ENCODE measurements at places on chromosomes 16 and 17.

DNA sequence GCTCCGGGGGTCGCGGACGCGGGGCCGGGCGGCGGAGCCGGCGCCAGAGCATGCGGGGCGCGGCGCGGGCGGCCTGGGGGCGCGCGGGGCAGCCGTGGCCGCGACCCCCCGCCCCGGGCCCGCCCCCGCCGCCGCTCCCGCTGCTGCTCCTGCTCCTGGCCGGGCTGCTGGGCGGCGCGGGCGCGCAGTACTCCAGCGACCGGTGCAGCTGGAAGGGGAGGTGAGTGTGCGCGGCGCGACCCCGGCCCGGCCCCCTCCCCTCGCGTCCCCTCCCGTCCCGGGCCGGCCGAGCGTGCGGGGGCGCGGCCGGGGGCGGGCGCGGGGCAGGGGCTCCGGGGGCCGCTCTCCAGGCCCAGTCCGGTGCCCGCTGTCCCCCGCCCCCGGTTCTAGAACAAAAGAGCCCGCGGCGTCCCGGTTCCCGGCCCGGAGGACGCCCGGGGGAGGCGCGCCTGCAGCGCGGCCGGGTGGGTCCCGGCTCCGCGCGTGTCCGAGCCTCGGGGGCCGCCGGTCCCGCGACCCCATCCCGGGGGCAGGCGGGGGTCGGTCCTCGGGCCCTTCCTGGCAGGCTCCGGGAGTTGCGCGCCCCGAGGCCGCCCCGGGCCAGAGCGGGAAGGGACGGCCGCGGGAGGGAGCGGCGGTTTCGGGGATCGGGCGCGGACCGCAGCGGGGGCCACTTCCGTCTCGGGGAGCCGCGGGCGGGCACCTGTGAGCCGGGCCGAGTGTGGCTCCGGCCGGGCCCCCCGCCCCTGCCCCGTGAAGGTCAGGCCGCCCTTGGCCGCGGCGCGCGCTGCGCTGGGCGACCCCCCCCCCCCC is 563 bp downstream of the METRNL start:
- no peak for DNase-seq

GRCh38 chr17:82283208-82283749 is 9.8 kb upstream of the CSNK1D start:
- no peak for DNase-seq

DNA sequence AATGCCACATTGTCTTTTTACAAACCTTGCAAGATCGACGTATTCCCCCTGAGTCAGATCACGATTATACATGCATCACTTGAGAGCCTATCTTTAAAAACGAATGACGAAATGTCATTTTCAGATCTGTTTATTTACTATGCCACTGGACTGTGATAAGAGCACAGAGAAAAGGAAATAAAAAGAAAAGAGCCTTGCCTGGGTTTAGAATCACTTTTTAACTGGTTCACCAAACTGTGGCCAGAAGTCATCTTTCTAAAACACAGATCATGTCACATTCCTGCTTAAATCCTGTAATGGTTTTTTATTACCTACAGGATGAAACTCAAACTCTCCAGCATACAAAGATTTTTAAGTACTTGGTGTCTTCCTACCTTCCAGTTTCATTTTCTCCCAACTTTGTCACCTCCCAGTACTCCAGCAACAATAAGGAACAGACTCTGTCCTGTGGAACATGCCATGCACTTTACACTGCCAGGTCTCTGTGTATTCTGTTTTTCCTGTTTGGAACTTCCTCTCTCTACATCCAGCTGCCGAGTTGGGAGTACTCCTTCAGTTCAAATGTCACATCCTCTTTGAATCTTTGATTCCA is 91.5 kb downstream of the SNX11 start:
- DNase-seq: no peak

GRCh38 chr17:21163101-21163500 is 36.3 kb downstream of the DHRS7B start:
- DNase-seq: no peak

GRCh38 chr16:86726340-86726739 is 148.0 kb downstream of the FOXL1 start:
- DNase-seq: no peak

DNA sequence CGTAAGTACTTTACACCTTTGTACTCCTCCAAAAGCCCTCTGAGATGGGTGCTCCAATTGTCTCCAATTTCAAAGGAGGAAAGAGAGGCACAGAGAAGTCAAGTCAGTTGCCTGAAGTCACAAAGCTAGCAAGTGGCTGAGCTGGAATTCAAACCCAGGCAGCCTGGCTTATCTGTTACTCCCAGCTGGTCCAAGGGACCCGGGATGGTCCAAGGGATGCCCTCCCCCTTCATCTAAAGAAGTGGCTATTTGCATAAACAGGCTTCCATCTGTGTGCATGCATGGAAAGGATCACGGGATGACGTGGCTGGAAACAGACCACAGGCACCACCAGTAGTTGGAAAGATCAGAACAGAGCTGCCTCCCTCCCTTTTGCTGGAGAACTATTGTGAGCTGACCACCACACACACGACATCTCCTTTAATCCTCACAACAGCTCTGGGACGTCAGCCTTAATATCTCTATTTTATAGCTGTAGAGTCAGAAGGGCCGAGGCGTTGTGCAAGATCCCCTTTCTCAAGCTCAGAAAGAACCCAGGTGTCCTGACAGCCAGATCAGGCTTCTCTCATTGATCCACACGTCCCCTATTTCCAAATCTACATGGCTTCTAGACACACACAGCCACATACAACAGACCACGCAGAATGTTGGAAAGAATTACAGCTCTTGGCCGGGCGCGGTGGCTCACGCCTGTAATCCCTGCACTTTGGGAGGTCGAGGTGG is 10.9 kb upstream of the COL1A1 start:
- DNase-seq: no peak

DNA sequence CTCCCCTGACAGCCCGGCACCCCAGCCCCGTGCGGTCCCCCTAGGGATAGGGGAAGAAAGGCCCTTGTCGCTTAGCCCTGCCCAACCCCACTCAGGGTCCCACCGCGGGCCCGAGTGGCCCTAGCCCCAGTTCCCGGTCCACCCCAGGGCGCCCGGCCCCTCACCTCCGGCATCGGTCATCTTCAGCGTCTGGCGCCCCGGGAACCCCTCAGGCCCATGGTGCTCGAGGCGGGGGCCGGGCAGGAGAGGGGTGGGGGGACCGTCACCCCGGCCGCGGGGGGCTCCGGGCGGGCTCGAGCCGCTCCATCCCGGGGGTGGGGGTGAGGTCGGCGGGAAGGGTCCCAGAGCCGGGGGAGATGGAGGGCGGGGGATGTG is 620 bp downstream of the SAMD14 start:
- DNase-seq: no peak

GRCh38 chr17:82590881-82591539 is 57.2 kb downstream of the WDR45B start:
- no peak for DNase-seq

- no peak for DNase-seq
These were observed 138.3 kb downstream of the KCNJ2 start for GRCh38 chr17:70307430-70308225.

Measured in stimulated activated CD4-positive, alpha-beta T cell treated with anti-CD3 and anti-CD28 coated beads, Interleukin-2, amount 100 ng/mL, for 4 hours (primary cell).